Fibroblast of lung (primary cell): ENCODE measurements at places on chromosomes 6 and 20.

DNA sequence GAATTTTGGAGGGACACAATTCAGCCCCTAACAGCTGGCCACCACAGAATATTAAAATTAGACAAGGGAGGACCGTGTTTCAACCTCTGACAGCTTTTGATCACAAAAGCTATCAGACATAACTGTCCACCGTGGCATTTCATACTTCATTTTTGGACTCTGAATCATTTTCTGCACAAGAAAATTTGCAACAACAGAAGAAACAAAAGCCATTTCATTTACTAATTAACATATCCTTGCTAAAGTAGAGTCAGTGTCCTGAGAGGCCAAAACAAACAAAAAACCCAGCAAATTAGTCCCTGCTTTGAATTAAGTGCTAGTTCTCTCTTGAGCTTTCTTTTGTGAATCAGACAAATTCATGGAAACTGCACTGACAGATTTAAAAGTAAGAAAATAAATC lies 17.6 kb upstream of the COL12A1 start:
- no peaks in the 10 kb centered on the region for H3K4me1 ChIP-seq
- H3K27me3 ChIP-seq: no peaks in the 10 kb centered on the region
- peak; percentile 19 for DNase-seq
- no peaks in the 10 kb centered on the region for H3K36me3 ChIP-seq

DNA sequence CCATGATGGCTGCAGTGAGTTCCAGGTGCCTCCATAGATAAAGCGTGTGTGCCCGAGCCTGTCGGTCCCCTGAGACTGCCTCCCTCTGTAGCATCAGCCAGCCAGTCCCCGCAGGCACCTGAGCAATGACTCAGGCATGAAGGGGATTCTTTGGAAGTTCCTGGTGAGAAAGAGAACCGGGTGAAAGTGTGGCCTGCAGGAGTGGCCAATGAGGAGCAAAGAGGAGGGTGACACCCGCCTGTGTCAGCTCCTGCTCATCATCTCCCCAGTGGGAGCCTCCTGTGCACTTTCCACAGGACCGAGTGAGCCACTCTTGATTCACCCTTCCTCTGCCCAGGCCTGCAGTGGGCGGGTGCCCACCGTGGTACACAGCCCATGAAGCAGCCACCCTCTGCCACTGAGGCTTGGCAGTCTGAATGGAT lies 71.2 kb upstream of the PTPN1 start:
- H3K4me1 ChIP-seq: peaks cover 23% of the 10 kb centered on the region
- no peaks in the 10 kb centered on the region for H3K27me3 ChIP-seq
- DNase-seq: peak; percentile 57

DNA sequence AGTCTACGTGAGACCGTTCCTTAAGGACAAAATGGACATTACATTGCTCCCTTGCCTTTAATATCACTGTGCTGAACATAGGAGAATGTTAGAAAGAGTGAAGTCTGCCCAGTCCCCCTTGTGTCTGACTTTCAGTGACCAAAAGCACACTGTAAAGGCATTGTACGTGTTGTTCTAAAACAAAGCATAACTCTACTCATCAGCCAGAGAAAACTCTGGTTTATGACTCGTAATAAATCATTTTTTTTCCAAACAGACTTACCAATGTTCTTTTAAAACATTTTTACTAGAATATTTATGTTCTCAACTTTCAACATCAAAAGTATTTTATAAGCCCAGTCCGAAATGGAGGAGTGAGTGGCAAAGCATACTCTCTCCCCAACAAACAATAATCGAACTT lies 262.5 kb downstream of the GJA1 start:
- no peaks in the 10 kb centered on the region for H3K27me3 ChIP-seq
- H3K36me3 ChIP-seq: no peaks in the 10 kb centered on the region
- H3K27ac ChIP-seq: no peak overlapping the region
- H3K4me1 ChIP-seq: peaks cover 3% of the 10 kb centered on the region
- no peak for DNase-seq

- no peaks in the 10 kb centered on the region for H3K4me1 ChIP-seq
- DNase-seq: no peak
- H3K27ac ChIP-seq: no peak overlapping the region
These were observed 24.2 kb downstream of the ZKSCAN3 start for GRCh38 chr6:28373925-28374324.

DNA sequence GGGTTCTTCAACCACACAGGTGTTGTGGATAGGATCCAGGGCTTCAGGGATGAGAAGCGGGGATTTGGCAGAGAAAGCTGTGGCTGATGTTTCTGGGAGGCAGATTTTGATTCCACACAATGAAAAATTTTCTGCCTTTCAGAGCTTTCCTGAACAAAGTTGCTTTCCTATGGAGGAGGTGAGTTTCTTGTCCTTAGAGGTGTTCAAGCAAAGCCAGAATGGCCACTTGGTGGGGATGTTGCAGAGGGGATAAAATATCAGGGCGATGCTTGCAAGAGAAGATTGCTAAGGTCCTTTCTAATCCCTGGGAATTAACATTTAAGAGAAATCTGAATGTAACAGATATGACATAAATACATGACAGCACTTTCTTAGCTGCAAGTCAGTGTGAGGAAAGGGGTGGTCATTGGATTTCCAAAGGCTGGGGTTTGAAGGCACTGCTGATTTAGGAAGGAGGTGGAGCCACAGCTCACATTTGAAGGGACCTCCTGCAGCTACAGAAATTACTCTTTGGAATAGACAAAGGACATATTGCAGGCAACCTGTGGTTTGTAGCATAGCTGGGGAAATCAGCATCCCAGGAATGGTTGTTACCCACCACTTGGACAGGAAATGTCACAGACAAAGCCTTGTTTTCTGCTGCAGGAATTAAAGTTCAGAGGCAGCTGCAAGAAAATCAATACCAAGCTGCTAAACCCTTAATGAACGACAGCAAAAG lies 271.1 kb upstream of the CHD6 start:
- H3K27me3 ChIP-seq: no peaks in the 10 kb centered on the region
- H3K27ac ChIP-seq: no peak overlapping the region
- H3K36me3 ChIP-seq: no peaks in the 10 kb centered on the region
- no peak overlapping the region for H3K4me3 ChIP-seq

- no peak overlapping the region for H3K27ac ChIP-seq
- DNase-seq: peak; percentile 89
- H3K27me3 ChIP-seq: no peaks in the 10 kb centered on the region
- peaks cover 4% of the 10 kb centered on the region for H3K4me1 ChIP-seq
- H3K36me3 ChIP-seq: no peaks in the 10 kb centered on the region
- H3K4me3 ChIP-seq: no peak overlapping the region
These were observed 16.7 kb upstream of the PRDM1 start for GRCh38 chr6:106069478-106069877.

DNA sequence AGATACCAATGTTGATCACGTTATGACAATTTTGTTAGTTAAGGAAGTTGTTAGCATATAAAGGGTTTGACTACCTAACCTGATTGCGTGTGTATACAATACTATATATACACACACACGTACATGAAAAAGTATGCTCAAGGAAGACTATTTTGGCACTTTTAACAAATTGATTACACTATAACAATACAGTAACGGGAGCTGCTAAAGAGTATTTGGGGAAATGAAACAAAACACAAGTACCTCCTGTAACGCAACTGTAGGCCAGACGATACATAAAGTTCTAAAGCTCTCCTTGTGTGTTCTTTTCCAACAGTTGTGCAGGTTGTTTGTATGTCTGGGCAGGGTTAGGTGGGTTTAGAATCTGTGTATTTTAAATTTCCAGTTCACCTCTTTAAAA lies 98.7 kb downstream of the PLEKHG1 start:
- no peaks in the 10 kb centered on the region for H3K27me3 ChIP-seq
- H3K4me3 ChIP-seq: no peak overlapping the region
- no peaks in the 10 kb centered on the region for H3K4me1 ChIP-seq
- no peak for DNase-seq

DNA sequence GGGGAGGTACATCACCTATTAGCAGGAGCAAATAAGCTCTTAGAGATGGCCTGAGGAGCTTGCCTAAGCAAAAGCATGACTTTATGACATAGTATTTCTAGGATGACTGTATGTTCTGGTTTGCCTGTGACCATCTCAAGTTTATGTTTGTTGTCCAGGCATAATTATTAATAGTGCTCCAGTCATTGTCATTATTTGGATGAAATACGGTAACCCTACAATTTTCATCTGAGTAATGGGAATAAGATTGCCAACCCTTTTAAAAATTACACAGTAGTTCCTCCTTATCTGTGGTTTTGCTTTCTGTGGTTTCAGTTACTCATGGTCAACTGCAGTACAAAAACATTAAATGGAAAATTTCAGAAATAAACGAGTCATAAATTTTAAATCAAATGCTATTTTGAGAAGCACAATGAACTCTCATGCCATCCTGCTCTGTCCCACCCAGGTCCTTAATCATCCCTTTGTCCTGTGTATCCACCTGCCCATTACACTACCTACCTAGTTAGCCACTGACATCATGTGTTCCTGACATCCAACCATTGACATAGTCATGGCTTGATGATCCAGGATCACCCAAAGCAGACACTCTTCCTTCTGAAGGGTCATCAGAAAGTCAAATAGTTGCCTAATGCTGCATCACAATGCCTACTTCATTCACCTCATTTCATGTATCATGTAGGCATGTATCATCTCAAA lies 27.0 kb upstream of the TFB1M start:
- H3K4me1 ChIP-seq: peaks cover 5% of the 10 kb centered on the region
- H3K27ac ChIP-seq: no peak overlapping the region
- H3K27me3 ChIP-seq: no peaks in the 10 kb centered on the region
- no peaks in the 10 kb centered on the region for H3K36me3 ChIP-seq
- DNase-seq: peak; percentile 92
- H3K4me3 ChIP-seq: no peak overlapping the region
